Retinal pigment epithelial cell (primary cell): ENCODE measurements at places on chromosomes 4 and X.
A peak's percentile ranks its signal among the peaks of the same experiment; 100 is the strongest.

DNA sequence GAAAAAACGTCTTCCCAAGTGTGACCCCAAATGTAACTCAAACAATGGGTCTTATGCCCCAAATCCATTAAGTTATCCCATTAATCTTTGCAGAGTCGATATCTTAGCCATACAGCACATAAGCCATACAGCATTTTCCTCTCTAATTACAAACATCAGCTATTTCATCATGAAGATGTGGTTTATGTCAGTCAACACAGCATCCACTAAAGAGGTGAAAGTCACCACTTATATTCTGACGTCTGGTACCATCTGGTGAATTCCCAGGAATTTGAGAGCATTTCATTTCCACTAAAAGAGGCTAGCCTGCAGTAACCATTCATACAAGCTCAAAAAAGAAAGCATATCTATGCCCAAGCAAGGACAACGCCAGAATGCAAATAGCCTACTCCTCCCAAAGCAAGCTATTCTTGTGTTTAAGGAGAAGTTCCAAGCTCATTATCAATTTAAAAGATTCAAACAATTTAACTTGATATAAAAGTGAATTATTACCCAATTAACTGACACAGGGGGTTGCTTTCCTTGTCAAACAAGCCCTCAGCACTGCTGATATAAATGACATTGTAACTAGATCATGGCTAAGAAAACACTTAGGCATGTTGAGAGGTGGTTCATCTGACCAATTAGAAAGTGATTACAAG, 203.3 kb downstream of the ANTXR2 start:
- no peak for DNase-seq

DNA sequence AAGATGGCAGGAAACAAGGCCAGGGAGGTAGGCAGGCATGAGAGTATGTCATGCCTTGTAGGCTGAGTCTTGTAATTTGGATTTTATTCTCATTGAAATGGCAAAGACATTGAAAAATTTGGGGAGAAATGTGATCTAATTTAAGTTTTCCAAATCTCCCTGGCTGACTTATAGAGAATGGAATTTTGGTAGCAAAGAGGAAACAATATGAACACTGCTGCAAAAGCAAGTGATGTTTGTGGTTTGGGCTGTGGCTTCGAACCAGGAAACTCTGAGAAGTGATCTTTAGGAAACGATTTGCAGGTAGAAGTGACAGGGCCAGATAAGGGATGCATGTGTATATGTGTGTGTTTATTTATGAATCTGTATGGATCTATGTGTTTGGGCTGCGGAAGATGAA, 35.6 kb downstream of the ARSJ start:
- DNase-seq, result no peak

DNA sequence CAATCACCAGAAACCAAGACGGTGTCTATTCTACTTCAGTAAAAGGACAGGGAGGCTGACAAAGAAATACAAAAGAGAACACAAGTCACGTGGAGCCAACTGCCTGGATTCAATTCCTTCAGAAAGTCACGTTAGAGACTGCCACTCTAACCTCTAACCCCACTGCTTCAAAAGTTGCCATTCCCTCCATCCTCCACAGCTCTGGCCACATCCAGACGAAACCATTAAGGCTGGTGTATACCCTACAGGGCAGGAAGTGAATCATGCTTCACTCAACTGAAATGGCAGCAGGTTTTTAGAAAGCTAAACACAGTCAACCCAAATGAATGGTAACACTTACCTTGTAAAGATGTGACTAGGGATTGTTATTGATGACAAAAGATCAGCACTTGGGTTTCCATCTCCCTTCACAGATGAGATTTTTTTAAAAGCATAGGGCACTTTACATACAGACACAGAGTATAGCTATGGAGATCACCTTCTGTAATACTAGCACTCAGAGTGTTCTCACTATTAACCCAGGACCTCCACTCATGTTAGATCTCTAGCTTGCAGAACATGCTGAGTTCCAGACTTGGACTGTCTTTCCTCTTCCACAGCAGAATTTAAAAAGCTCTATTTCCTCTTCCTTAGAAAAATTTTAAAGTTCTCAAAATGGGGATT, 37.4 kb downstream of the MAML3 start:
- DNase-seq, result no peak

DNA sequence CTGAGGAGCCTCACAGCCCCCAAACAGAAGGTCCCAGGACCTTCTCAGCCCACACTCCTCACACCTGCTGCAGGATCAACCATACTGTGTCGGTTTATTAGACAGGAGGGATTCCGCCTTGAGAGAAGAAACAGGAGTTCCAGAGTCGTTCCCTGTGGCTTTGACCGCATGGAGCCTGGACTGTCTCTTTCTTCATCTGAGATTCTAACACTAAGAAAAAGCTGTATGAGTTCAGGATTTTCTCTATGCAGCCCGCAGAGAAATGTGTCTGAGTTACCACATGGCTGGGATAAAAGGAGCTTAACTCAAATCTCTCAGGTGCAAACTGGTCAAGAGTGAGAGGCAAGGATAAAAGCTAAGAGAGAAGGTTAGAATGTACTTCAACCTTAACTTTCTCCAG, 126.7 kb downstream of the AFAP1 start:
- no peak for DNase-seq

- no peak for DNase-seq
These were observed 70.8 kb upstream of the PTCHD1 start for GRCh38 chrX:23263892-23264291.

DNA sequence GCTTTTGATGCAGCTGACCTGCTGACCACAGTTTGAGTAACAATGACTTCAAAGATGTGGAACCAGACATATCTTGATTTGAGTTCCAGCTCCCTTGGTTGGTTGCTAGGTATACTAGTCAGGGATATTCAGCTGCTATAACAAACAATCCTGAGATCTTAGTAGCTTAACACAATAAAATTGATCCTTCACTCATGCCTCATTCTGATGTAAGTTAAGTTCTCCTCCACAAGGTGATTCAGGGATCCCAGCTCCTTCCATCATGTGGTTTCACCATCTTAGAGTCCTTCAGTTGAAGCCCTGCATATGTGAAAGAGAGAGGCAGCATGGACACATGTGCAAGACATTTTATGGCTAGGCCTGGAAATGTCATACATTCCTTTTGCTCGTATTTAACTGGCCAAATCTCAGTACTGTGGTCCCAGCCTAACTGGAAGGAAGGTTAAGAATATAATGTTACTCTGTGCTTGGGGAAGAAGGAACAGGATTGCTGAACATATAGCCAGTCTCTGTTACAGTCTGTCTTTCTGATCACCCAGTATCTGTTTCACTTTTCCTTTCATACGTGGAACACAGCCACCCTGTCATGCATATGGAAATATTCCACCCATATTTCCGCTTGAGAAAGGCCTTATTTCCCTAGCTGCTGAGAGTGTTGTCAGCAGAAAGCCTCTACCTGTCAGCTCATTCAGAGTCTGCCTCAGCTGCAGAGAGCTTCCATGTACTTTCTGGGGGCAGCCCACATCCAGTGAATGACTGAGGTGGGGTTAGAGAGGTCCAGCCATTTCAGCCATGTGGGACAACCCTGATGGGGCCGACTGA, 7.1 kb downstream of the SMIM9 start:
- no peak for DNase-seq

- no peak for DNase-seq
These were observed 612.8 kb downstream of the C4orf33 start for GRCh38 chr4:129708784-129709183.

- DNase-seq, result no peak
These were observed 102.3 kb downstream of the F11 start for GRCh38 chr4:186368281-186368680.

DNA sequence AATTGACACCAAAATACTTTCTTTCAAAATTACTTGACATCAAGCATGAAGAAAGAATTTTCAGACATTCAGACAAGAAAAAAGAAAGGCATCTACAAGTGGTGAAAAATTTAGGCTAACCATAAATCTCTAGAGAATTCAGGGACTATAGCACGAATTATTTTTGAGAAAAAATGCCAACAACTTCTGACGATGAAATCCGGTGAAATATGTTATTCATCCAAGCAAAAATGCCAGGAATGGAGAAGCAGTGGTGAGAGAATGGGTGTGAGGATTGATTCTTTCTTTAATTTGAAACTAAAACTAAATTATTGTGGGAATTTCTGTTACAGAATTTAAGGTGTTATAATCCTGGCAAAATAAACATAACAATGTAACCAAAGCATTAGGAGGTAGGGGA, 69.4 kb upstream of the SORBS2 start:
- peak; percentile 73 for DNase-seq

GRCh38 chrX:14675500-14675899, 146.2 kb downstream of the GLRA2 start:
- no peak for DNase-seq

DNA sequence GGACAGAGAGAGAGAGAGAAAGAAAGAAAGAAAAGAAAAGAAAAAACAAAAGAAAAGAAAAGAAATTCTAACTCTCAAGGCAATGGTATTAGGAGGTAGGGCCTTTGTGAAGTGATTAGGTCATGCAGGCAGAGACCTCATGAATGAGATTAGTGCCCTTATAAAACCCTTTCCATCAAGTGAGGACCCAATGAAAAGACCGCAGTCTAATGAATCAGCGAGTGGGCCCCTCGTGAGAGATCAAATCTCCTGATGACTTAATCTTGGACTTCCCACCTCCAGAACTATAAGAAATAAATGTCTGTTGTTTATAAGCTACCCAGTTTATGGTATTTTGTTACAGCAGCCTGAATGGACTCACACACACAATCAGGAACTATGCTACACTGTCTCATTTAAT, 16.9 kb downstream of the AASDH start:
- peak; percentile 70 for DNase-seq

DNA sequence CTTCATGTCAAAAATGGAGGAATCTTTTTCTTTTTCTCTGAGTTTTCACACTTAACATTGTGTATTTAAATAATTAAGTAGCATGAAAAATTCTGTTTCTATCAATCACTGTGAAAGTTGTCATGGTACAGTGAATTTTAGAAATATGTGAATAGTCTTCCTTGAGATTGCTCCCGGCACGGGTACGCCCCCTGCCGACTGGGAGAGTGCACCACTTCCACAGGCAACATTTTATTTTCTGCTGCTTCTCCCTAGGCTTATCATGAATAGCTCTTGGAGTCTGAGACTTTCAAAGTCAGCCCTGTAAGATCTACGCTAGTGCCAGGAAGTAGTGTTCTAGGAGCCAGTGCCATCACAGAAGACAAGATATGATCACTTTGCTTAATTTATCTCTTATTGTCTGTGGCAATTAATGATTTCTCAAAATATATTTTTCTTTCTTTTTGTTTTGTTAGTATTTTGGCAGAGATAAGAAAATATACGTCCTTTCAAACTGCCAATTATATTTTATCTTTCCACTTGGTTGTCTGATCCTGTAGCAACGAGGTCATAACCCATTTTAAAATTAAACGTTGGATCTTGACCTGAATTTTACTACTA, 763.8 kb upstream of the AADAT start:
- DNase-seq, result no peak

DNA sequence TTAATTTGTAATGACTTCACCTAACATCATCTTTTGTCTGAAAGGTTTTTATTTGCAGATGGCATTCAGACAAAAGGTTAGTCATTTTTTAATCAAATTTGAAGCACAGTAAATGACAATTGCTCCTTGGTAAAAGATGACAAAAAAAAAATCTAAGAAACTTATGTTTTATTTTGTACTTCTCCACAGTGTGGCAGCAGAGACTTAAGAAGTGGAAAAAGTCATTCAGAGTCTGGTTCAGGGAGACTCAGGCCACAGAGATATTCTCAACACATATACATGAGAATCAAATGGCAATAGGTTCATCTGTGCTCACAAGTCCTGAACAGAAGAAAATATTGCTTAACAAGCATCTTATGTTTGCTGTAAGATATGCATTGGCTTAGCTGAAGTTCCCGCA, 436.2 kb downstream of the KCNIP4 start:
- peak; percentile 17 for DNase-seq

GRCh38 chrX:65493431-65493830, 41.2 kb downstream of the LAS1L start:
- no peak for DNase-seq

- DNase-seq, result no peak
These were observed 371.9 kb upstream of the NWD2 start for GRCh38 chr4:36872679-36873078.

DNA sequence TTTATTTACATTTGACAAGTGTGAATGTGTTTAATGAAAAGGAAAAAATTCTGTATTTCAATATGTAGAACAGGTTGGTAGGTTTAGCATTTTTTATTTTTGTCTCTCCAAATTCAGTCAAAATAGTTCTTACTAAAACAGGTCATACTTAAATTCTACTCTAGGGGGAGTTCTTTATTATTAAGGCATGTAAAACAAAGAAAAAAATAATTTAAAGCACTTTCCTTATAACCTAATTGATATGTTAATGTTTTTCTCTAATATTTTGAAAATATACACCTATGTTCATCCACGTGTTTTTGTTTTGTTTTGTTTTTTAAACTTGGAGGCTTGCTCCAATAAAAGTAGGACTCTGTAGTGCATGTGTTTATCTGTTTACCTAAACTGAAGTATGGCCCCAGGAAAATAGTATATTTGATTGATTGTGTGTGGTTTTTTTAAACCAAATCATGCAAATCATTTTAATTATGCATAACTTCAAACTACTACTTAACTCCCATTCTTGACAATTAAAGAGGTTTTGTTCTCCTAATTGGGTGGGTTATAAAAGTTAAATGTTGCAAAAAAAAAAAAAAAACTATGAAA, 562.7 kb downstream of the RPA4 start:
- no peak for DNase-seq

- no peak for DNase-seq
These were observed 2.9 kb downstream of the ASMTL start for GRCh38 chrX:1449823-1450149.

DNA sequence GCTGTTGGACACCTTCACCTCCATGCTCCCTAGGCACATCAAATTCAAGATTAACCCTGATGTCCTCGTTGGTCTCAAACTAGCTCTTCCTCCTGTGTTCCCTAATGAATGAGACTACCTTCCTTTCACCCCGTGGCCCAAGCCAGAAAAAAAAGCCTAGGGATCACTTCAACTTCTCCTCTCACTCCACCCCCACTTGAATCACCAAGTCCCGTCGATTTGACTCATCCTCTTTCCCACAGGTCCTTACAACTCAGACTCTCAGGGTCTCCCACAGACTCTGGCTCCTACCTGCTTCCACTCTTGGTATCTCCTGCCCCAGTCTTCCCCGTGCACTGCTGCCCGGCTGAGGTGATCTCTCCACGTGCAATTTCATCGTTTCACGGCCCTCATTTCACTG, 8.5 kb downstream of the SLC25A43 start:
- no peak for DNase-seq

GRCh38 chrX:108322234-108322633, 116.0 kb downstream of the COL4A6 start:
- no peak for DNase-seq

- DNase-seq, result no peak
These were observed 81.3 kb downstream of the ARHGAP24 start for GRCh38 chr4:85556283-85556682.
